ENCODE measurements at places on chromosomes 5 and 9. TPM values are rescaled to one million over a fixed set of nuclear protein-coding genes. Genes with fewer than 3 reads are reported as not detected.

The COL23A1 gene
- total RNA-seq = 0.16 TPM

The CLK4 gene
- 2.7 TPM for total RNA-seq

The CDK7 gene
- 47.2 TPM for total RNA-seq

The EQTN gene
- total RNA-seq = 0.23 TPM

The IL9 gene
- not detected for total RNA-seq

The NME5 gene
- total RNA-seq = not detected

The CDKN2B gene
- 18.0 TPM for total RNA-seq

The CRAT gene
- 32.8 TPM for total RNA-seq

The GAS1 gene
- 3.2 TPM for total RNA-seq

The GMCL2 gene
- not detected for total RNA-seq

The DENND1A gene
- 9.9 TPM for total RNA-seq

The PKD2L2 gene
- total RNA-seq = not detected

The NIM1K gene
- 0.08 TPM for total RNA-seq

The OBP2B gene
- not detected for total RNA-seq

The ZNF883 gene
- 1.6 TPM for total RNA-seq

The TEX48 gene
- not detected for total RNA-seq
